ENCODE measurements at places on chromosomes 5 and 9. TPM values are rescaled to one million over a fixed set of nuclear protein-coding genes. Genes with fewer than 3 reads are reported as not detected.

GRCh38 chr9:28929433-28929832, 1356.2 kb upstream of the C9orf72 start:
- no peaks in the 10 kb centered on the region for H3K27me3 ChIP-seq
- no peak overlapping the region for H3K4me3 ChIP-seq
- H3K27ac ChIP-seq: no peak overlapping the region
- no peak for DNase-seq
- no peaks in the 10 kb centered on the region for H3K4me1 ChIP-seq
- H3K36me3 ChIP-seq: no peaks in the 10 kb centered on the region

GRCh38 chr9:98332405-98332831, 77.0 kb upstream of the TBC1D2 start:
- H3K27ac ChIP-seq: no peak overlapping the region
- DNase-seq: no peak
- H3K36me3 ChIP-seq: no peaks in the 10 kb centered on the region
- no peak overlapping the region for H3K4me3 ChIP-seq

DNA sequence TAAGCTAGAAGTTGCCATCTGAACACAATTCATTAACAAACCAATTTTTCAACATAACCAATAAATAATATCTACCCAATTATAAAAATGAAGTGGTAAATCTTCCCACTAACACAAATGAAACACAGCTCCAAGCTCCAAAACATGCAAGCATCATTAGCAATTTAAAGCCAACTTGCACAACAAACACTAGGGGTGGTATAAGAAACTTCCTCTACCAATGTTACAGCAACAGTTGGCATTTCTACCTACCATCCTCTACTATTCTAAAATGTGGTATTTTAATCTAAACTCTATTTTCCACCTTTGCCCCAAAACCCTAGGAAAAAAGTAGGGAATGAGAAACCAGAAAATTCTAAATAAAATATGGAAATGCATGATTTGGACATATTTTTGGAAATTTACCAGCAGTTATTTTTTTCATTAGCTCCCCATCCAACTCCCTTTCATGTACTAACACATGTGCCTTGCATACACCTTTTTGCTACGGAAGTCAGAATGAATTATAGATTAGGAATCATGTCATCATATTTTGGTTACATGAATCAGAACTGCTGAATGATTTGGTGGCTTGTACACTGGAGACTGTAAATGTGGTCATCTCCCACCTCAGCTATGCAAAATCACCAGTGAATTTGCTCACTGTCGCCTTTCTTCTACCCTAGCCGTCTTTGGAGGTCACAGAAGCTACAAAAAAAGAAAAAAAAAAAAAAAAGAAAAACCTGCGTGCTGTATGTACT, 4.1 kb downstream of the NR6A1 start:
- DNase-seq: no peak
- H3K27me3 ChIP-seq: peaks cover 4% of the 10 kb centered on the region
- H3K27ac ChIP-seq: no peak overlapping the region
- H3K36me3 ChIP-seq: no peaks in the 10 kb centered on the region
- no peak overlapping the region for H3K4me3 ChIP-seq

DNA sequence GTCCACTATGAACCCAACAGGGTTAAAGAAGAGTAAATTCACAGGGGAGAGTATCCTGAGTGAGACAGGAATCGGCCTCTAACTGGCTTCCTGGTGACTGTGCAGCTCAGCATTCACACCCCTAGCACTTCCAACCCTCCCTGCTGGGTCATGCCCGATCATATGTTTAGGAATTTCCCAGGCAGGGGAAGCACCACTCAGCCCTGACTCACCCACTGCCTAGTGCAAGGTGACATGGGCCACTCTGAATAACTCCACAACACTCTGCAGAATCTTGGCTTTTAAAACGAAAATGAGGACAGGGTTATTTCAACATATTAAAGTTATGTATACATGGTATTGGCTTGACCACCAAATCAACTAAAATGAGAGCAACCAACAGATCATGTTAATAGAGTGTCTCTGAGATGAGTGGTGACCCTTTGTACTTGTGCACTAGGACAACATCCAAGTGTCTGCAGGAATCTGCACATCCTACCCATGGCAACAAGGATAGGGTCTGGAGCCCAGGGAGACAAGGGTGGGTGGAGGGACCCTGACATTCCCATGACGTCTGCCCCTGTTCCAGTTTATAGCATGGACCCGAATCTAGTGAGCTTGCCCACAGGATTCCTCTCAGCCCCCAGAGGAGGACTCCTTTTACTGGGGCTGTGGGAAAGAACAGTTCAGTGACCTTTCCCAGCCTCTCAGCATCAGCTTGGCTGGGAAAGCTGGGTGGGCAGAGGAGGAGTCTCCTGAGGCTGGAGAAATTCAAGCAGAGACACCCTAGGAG, 485.8 kb downstream of the SEMA5A start:
- H3K36me3 ChIP-seq: no peaks in the 10 kb centered on the region
- no peaks in the 10 kb centered on the region for H3K4me1 ChIP-seq
- no peak overlapping the region for H3K4me3 ChIP-seq
- no peaks in the 10 kb centered on the region for H3K27me3 ChIP-seq
- H3K27ac ChIP-seq: no peak overlapping the region

DOLPP1 gene
- 10.5 TPM for polyA plus RNA-seq

CTNNA1 gene
- 0.78 TPM for polyA plus RNA-seq

CMYA5 gene
- 0.08 TPM for polyA plus RNA-seq

PRUNE2 gene
- polyA plus RNA-seq: not detected

ACOT12 gene
- not detected for polyA plus RNA-seq

DNA sequence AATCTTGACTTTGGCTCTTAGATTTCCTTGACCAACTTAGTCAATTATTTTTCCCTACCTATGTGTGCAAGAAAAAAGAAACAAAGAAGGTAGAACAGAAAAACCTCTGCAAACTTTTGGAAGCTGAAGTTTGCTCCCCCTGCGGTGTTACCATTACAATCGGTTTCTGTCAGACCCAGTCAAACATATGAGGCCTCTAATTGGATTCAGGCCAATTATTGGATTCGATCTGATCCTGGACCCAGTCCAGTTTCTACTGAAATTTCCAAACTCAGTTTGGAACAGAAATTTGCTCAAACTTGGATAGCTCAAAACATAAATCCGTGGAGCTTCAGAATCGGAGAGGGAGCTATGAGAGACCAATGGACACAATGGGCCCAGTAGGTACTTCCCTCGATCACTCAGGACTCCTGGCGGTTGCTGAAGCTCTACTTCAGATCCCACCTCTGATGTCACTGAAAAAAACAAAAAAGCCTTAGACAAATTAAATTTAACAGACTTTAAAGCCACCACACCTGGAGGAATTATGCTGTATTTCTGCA, 523.9 kb downstream of the DMRTA1 start:
- H3K27ac ChIP-seq: no peak overlapping the region
- no peaks in the 10 kb centered on the region for H3K36me3 ChIP-seq
- H3K4me3 ChIP-seq: no peak overlapping the region
- no peak for DNase-seq
- H3K4me1 ChIP-seq: no peaks in the 10 kb centered on the region

- H3K4me3 ChIP-seq: no peak overlapping the region
- H3K27me3 ChIP-seq: no peaks in the 10 kb centered on the region
- H3K4me1 ChIP-seq: no peaks in the 10 kb centered on the region
- DNase-seq: no peak
- H3K36me3 ChIP-seq: peaks cover 12% of the 10 kb centered on the region
- H3K27ac ChIP-seq: no peak overlapping the region
Observed at GRCh38 chr5:176497852-176498251, 39.4 kb downstream of the RNF44 start.

DNA sequence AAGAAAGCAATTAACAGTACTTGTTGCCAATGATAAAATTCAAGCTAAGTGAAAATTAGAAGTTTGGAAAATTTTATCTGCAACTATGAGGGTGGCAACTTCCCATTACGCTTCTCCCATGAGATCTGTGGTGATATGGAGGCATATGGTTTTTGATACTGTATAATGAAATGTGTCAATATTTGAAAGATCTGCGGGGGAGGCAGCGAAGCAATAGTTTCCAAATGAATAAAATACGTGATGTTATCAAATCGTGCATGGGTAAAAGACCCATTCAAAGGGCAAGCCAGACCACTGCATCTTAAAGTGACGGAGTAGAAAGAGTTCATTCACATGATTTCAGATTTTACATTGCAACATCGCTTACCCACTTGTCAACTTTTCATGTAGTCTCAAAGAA, 20.9 kb upstream of the BOD1 start:
- no peaks in the 10 kb centered on the region for H3K4me1 ChIP-seq
- no peaks in the 10 kb centered on the region for H3K27me3 ChIP-seq
- no peaks in the 10 kb centered on the region for H3K36me3 ChIP-seq
- H3K4me3 ChIP-seq: no peak overlapping the region
- no peak for DNase-seq

DNA sequence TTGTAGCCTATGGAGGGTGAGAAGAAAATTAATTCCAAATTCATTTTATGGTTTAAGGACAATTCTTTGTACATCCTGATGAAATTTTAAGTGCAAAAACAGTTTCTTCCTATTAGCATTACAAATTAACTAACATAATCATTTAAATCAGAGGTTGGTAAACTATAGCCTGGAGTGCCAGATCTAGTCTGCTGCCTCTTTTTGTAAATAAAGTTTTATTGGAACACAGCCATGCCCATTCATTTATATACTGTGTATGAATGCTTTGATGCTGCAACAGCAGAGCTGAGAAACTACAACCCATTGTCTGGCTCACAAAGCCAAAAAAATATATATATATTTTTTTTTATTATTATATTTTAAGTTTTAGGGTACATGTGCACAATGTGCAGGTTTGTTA, 80.2 kb downstream of the FNIP1 start:
- no peak overlapping the region for H3K4me3 ChIP-seq
- H3K27ac ChIP-seq: no peak overlapping the region
- H3K36me3 ChIP-seq: no peaks in the 10 kb centered on the region
- H3K27me3 ChIP-seq: no peaks in the 10 kb centered on the region

- H3K27ac ChIP-seq: no peak overlapping the region
- H3K36me3 ChIP-seq: no peaks in the 10 kb centered on the region
Observed at GRCh38 chr5:169229342-169229892, 71.5 kb downstream of the SLIT3 start.

GRCh38 chr9:6415266-6415665, 2.3 kb downstream of the UHRF2 start:
- no peaks in the 10 kb centered on the region for H3K36me3 ChIP-seq
- H3K4me3 ChIP-seq: peak overlapping the region; percentile 67
- H3K4me1 ChIP-seq: peaks cover 32% of the 10 kb centered on the region
- peak overlapping the region; percentile 6 for H3K27ac ChIP-seq

- no peak overlapping the region for H3K4me3 ChIP-seq
- no peak overlapping the region for H3K27ac ChIP-seq
- H3K4me1 ChIP-seq: no peaks in the 10 kb centered on the region
- H3K27me3 ChIP-seq: no peaks in the 10 kb centered on the region
- DNase-seq: no peak
Observed at GRCh38 chr9:22111176-22111953, 102.3 kb upstream of the CDKN2B start.

DNA sequence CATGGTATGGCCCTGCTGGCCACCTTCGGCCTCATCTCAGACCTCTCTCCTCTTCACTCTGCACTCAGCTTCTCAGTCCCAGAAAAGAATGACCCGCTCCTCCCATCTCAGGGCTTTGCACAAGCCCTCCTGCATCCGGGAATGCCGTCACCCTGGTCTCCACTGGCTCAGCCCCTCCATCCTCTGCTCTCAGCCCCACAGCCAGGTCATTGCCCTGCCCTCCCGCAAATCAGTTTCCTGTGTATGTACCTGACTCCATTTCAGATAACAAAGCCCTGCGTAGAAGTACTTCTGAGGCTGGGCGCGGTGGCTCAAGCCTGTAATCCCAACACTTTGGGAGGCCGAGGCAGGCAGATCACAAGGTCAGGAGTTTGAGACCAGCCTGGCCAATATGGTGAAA, 28.9 kb upstream of the EEIG1 start:
- no peaks in the 10 kb centered on the region for H3K27me3 ChIP-seq
- no peak overlapping the region for H3K4me3 ChIP-seq
- no peaks in the 10 kb centered on the region for H3K36me3 ChIP-seq
- H3K27ac ChIP-seq: peak overlapping the region; percentile 44

GRCh38 chr5:155027993-155028629, 14.6 kb downstream of the KIF4B start:
- no peaks in the 10 kb centered on the region for H3K27me3 ChIP-seq
- no peak for DNase-seq
- no peak overlapping the region for H3K27ac ChIP-seq
- H3K36me3 ChIP-seq: no peaks in the 10 kb centered on the region
- H3K4me3 ChIP-seq: no peak overlapping the region

GRCh38 chr9:127059765-127060361, 62.6 kb downstream of the ANGPTL2 start:
- no peak overlapping the region for H3K4me3 ChIP-seq
- no peaks in the 10 kb centered on the region for H3K36me3 ChIP-seq
- no peak for DNase-seq
- H3K27ac ChIP-seq: no peak overlapping the region

PCDHB3 gene
- not detected for polyA plus RNA-seq

FUT7 gene
- polyA plus RNA-seq: 0.25 TPM

HARS1 gene
- polyA plus RNA-seq: 68.8 TPM

SPINK4 gene
- polyA plus RNA-seq: not detected

GRCh38 chr5:112087222-112087621, 330.2 kb upstream of the NREP start:
- no peak overlapping the region for H3K27ac ChIP-seq
- no peak for DNase-seq
- H3K4me3 ChIP-seq: no peak overlapping the region
- no peaks in the 10 kb centered on the region for H3K27me3 ChIP-seq
- no peaks in the 10 kb centered on the region for H3K36me3 ChIP-seq
- no peaks in the 10 kb centered on the region for H3K4me1 ChIP-seq

DNA sequence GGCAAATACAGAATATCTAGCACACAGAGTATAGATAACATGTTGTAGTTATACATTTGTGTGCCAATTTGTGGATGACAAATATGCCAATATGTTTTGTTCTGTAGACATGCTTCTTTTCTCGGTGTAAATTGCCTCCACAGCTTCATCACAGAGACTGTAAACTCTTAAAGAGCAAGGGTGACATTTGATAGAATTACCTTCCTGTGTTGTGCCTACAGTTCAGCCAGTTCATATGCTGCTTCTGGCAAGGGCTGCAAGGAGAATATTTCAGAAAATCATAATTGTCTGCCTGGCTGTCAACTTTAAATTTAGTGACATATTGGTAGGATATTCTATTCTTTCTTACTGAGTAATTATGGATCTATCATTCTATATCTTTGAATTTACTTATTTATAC, 155.1 kb downstream of the MAT2B start:
- H3K27ac ChIP-seq: no peak overlapping the region
- no peaks in the 10 kb centered on the region for H3K27me3 ChIP-seq
- DNase-seq: no peak
- H3K4me3 ChIP-seq: no peak overlapping the region

GRCh38 chr9:2574203-2574602, 47.4 kb upstream of the VLDLR start:
- H3K4me1 ChIP-seq: no peaks in the 10 kb centered on the region
- H3K36me3 ChIP-seq: no peaks in the 10 kb centered on the region
- H3K4me3 ChIP-seq: no peak overlapping the region
- H3K27ac ChIP-seq: no peak overlapping the region

DNA sequence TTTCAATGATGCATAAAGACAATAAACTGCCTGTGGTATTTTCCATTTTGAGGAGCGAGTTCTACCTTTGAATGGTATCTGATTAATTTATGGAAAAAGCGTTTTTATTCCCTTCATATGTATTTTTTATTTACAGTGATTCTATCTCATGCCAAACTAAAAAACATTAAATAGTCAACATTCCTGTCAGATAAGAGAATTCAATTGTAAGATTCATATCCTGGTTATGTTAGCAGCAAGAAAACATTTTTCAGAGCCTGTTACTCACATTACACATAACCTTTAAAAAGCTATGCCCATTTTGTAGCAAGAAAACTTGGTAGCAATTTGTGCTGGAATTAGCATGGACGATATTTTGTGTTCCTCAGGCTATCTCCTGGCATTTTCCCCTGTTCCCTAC, 55.1 kb upstream of the PRLR start:
- H3K4me3 ChIP-seq: no peak overlapping the region
- H3K4me1 ChIP-seq: no peaks in the 10 kb centered on the region
- H3K36me3 ChIP-seq: no peaks in the 10 kb centered on the region
- no peak for DNase-seq
- no peak overlapping the region for H3K27ac ChIP-seq
- no peaks in the 10 kb centered on the region for H3K27me3 ChIP-seq
